KBM-7 (cell line): ENCODE measurements at places on chromosomes 11 and 22.

- no peak for DNase-seq
Observed at GRCh38 chr11:31499576-31500178, 9.7 kb downstream of the IMMP1L start.

- no peak for DNase-seq
Observed at GRCh38 chr11:5605849-5606248, 9.4 kb downstream of the TRIM6 start.

DNA sequence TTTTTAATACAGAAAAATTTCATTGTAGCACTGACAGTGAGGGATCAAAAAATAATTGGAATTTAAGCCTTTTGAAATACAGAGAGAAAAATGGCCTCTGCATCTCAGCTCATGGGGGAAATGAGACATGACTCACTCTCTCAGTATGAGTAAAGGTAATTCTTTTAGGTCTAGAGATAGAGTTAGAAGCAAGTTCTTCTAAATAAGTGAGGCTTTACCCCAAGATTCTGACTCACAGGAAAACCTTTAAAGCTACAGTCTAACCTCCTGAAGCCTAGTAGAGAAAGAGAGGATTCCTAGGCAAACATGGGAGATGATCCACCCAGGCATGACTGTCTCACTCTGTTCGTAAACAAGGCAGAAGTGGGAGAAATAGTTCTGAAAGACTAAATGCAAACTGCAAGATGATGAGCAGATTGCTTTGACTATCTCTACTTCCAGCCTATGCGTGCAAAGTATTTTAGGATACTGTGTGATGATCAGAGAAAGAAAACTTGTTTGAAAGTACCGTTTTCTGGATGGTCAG, 1003.3 kb upstream of the CCDC90B start:
- DNase-seq, result no peak

DNA sequence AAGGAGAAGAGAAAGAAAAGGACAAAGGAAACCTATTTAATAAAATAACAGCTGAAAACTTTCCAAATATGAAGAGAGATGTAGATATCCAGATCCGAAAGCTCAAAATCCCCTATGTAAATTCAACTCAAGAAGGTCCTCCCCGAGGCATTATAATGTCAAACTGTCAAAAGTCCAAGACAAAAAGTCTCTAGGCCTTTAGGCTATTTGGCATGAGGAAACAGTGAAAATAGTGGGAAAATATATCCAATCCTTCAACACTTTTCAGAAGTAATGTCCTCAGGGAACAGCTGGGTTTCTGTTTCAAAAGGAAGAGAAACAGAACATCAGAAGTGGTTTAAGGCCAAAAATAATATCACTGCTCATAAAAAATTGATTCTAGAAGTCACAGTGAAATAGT, 1.9 kb upstream of the OR52E4 start:
- DNase-seq, result no peak

DNA sequence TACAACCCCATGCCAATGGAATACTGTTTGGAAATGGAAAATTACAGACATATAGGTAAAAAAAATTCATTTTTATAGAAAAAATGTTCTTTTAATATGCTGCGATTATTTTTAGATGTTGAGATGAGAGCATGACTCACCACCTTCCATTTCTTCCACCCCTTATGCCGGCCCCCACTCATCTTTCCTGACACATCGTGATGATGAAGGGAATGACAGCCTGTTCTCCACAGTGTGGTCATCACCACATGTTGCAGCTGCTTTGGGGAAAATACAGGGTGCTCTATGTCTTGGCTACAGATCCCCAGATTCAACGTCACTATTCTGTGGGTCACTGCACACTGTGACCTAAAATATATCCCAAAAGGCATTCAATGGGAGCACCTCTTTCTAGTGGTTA, 916.2 kb downstream of the METTL15 start:
- DNase-seq, result no peak

DNA sequence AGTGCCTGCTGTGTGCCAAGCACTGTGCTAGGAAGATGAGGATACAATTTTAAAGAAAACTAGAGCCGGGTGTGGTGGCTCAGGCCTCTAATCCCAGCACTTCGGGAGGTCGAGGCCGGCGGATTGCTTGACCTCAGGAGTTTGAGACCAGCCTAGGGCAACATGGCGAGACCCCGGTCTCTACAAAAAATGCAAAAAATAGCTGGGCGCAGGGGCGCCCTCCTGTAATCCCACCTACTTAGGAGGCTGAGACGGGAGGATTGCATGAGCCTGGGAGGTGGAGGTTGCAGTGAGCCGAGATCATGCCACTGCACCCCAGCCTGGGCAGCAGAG, 8.3 kb downstream of the TPBGL start:
- no peak for DNase-seq

GRCh38 chr22:27912101-27912500, 7.0 kb downstream of the PITPNB start:
- DNase-seq, result no peak

GRCh38 chr11:111387363-111387762, 8.3 kb upstream of the POU2AF1 start:
- DNase-seq, result no peak

DNA sequence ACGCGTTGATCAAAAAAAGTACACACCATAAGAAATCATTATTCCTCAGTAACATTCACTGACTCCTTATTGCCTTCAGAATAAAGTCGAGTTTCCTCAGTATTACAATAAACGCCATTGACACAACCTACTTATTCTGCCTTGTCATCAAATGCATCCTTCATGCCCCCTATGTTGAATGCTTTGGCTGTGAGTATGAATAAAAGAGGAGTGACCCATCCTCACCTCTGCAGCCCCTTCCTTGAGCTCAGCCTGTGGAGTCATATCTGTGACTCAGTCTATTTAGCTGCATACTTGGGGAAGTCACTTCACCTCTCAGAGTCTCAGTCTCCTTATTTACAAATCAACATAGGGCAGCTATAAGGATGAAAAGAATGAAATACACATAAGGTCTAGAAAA, 65.1 kb downstream of the USP35 start:
- no peak for DNase-seq
